ENCODE measurements at places on chromosomes 1 and 21.

DNA sequence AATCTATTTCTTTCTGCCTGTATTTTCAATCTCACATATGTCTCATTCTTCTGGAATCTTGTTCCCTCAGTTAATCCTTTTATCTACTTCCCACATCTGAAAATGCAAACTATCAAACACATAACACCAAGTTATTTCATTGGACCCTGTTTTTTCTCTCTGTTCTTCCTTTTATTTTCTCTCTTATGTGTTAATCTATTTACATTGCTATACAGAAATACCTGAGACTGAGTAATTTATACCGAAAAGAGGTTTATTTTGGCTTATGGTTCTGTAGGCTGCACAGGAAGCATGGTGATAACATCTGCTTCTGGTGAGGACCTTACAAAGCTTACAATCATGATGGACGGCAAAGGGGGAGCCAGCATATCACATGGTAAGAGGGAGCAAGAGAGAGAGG is 247.6 kb downstream of the TGFB2 start:
- H3K27ac ChIP-seq = no peak overlapping the region
- DNase-seq = no peak
- no peaks in the 10 kb centered on the region for H3K4me1 ChIP-seq
- H3K4me3 ChIP-seq = no peak overlapping the region

DNA sequence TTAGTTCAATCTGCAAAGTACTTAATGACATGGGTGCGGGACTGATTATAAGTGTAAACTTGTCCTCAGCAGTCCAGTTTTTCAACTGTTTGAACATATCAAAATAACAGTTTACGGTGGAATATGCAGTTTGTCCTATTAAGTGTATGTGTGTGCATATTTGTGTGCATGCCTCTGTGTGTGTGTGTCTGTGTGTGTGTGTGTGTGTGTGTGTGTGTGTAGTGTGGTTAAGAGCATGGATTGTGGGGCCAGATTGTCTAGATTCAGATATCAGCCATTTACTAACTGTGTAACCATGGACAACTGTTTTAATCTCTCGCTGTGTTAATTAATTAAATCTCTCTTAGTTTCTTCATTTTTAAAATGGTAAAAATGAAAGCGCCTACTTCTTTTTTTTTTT is 39.0 kb downstream of the NEXN start:
- no peaks in the 10 kb centered on the region for H3K4me1 ChIP-seq
- no peaks in the 10 kb centered on the region for H3K36me3 ChIP-seq
- no peak overlapping the region for H3K27ac ChIP-seq
- H3K4me3 ChIP-seq = no peak overlapping the region
- DNase-seq = no peak

- H3K36me3 ChIP-seq = peaks cover 21% of the 10 kb centered on the region
- H3K27me3 ChIP-seq = no peaks in the 10 kb centered on the region
- no peak overlapping the region for H3K27ac ChIP-seq
- no peak for DNase-seq
Observed at GRCh38 chr1:161945306-161946060, 78.2 kb downstream of the OLFML2B start.

- no peak overlapping the region for H3K4me3 ChIP-seq
- no peak overlapping the region for H3K27ac ChIP-seq
- H3K27me3 ChIP-seq = no peaks in the 10 kb centered on the region
Observed at GRCh38 chr1:19517017-19517416, 31.7 kb upstream of the CAPZB start.

- H3K27me3 ChIP-seq = no peaks in the 10 kb centered on the region
- H3K27ac ChIP-seq = no peak overlapping the region
- DNase-seq = no peak
- no peaks in the 10 kb centered on the region for H3K36me3 ChIP-seq
- no peaks in the 10 kb centered on the region for H3K4me1 ChIP-seq
Observed at GRCh38 chr1:179632868-179633267, 41.2 kb downstream of the TDRD5 start.

DNA sequence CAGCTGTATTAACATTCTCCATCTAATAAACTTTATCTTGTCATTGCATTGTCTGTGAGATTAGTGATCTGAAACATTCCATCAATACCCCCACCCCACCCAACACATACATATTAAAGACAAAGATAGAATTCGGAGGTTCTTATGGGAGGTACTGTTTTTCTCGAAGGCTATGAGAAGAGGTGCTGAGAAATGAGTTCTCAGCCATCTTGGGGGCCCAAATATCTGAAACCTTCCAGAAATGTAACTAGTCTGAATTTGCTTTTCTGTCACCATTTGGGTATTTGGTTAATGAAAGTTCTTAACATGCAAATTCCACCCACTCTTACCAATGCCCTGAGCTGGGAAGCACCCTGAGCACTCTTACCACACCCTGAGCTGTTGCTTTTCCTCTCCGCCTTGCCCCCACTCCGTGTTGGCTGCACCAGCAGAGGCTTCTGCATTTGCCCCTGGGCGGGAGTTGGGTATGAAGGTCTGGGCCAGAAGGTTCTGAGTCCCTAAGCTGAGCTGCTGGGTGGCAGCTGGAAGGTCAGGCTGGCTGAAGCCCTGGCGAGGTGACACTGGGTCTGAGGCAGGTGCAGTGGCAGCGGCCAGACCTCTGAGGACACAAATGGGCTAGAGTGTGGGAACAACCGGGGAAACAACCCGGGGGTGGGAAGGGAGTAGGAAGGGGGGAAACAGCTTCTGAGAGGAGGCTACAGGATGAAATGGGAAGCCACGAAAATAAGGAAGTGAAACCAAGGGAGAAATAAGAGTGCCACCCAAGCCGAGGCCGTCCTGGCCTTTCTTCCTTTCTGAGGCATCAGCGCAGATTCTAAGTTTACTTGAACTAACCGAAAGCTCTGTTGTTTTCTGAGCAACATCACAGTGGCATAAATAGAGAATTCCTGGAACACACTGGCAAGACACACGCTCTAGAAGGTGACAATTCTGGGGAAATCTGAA is 26.3 kb upstream of the IER5 start:
- no peak for DNase-seq
- H3K27me3 ChIP-seq = no peaks in the 10 kb centered on the region
- H3K4me1 ChIP-seq = peaks cover 11% of the 10 kb centered on the region

DNA sequence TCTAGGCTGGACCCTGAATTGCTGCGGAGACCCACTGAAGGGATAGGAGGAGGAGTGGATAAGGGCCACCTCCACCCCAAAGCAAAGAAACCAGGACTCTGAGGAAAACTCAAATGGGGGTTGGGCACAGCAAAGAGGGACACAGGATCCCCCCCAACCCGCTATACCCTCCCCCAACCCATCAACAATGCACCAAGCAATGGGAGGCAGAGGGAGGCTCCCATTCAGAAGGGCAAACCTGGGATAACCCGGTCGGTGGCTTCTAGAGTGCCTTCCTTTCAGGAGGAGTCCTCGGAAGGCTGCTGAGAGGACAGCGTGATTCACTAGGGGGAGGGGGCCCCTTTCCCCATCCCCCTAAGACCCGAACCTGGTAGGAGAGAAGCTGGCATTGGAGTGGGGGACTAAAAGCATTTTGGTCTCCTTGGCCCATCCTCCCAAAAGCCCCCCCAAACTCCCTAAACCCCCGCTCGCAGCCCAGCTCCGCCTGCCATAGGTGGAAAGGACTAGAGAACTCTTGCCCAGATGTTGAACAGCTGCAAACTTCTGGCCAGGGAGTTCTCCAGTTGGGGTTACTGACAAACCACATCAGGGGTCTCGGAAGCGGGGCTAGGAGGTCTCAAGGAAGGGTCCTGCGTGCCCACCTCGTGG is 1.3 kb downstream of the MEF2D start:
- H3K27ac ChIP-seq = no peak overlapping the region
- H3K27me3 ChIP-seq = no peaks in the 10 kb centered on the region
- DNase-seq = no peak

DNA sequence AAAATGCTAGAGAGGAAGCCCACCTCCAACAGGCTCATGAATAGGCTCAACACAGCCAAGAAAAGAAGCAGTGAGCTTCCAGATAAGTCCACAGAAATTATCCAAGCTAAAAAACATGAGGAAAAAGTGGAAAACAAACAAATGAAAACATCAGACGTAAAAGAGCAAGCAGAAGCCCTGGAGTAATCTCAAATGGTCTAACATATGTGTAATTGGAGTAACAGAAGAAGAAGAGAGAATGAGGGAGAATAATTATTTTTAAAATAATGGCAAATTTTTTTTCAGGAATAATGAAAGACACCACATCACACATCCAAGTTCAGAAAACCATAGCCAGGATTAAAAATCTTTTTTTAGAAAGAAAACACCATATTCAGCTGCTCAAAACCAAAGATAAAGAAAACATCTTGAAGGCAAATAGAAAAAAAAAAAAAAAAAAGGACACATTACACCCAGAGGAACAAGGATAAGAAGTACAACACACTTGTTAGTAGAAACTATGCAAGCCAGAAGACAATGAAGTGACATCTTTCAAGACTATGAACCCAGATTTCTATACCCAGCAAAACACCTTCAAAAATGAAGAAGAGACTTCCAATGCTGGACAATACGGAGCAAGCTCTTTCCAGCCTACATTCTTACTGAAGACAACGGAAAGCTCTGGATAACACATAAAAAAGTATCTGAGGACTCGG is 10.6 kb upstream of the SUMO3 start:
- DNase-seq = no peak
- H3K4me1 ChIP-seq = peaks cover 3% of the 10 kb centered on the region
- H3K27ac ChIP-seq = no peak overlapping the region
- no peaks in the 10 kb centered on the region for H3K36me3 ChIP-seq
- no peak overlapping the region for H3K4me3 ChIP-seq

DNA sequence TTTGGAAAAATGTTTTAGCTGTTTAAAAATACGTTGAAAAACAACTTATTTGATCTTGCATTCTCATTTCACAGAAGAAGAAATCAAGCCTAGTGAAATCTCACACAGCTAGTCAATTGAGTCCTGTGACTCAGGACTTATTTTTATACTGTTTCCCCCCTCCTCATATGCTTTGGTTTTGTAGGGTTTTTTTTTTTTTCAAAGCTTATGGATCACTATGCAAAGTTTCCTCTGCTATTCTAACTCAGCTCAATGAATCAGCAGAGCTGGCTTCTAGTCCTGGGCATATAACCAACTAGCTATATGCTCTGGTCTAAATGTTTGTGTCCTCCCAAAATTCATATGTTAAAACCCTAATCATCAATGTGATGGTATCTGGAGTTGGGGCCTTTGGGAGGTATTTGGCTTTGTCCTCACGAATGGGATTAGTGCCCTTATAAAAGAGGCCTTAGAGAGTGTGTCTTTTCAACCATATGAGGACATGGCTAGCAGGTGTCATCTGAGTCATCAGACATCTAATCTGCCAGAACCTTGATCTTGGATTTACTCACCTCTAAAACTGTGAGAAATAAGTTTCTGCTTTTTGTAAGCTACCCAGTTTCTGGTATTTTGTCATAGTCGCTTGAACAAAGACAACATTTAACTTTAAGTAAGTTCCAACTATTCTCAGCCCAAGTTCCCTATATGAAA is 317.2 kb upstream of the C1orf87 start:
- no peak overlapping the region for H3K27ac ChIP-seq
- H3K4me1 ChIP-seq = no peaks in the 10 kb centered on the region

DNA sequence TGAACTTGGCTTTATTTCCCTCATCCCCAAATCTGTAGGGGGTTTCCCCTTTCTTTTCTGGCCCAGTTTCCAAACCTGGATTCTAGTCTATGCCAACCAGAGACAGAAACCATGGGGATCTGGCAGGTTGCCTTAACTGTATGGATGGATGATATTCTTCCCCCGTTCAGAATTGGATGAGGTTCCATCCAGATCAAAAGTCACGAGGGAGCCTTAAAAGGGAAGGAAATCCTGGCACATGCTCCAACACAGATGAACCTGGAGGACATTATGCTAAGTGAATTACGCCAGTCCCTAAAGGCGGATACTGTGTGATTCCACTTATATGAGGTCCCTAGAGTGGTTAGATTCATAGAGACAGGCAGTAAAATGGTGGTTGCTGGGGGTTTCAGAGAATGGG is 124.4 kb downstream of the HUNK start:
- H3K4me1 ChIP-seq = no peaks in the 10 kb centered on the region
- no peak overlapping the region for H3K27ac ChIP-seq
- no peak for DNase-seq
- H3K36me3 ChIP-seq = no peaks in the 10 kb centered on the region
- H3K4me3 ChIP-seq = no peak overlapping the region

DNA sequence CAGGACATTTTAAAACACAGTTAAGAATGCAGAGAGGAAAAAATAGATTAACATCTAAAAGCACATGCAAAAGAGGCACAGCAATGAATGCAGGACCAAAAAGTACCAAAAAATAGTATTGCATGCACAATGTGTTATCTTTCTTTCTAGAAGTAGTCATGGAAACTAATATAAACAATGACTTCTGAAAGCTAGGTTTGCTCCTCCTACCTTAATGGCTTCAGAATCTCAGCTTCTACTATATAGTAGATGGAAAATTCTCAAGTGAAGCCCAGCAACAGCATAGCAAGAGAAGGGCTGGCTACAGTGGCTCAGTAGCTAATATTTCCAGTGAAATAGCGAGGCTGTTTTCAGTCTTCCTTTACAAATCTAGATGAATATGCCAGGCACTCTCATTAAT is 125.1 kb downstream of the CRB1 start:
- peaks cover 11% of the 10 kb centered on the region for H3K4me1 ChIP-seq
- no peaks in the 10 kb centered on the region for H3K36me3 ChIP-seq
- no peak overlapping the region for H3K27ac ChIP-seq
- DNase-seq = no peak

DNA sequence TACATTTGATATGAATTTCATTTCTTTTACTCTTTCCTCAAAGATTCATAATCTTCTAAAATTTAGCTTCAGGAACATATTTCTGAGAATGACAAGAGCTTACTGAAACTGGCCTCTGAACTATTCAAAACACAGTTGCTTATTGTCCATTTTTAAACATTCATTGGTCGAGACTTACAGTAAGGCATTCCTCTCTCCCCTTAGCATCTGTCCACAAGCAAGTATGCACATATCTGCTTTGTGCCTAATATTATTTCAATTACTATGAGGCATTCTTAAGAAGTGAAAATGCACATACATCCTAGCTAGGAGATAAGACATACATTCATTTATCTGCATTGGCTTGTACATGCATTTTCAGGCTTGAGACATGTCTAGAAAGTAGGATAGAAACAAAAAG is 488.7 kb downstream of the PTBP2 start:
- DNase-seq = no peak
- no peaks in the 10 kb centered on the region for H3K36me3 ChIP-seq
- H3K27ac ChIP-seq = no peak overlapping the region
- no peaks in the 10 kb centered on the region for H3K4me1 ChIP-seq
- H3K4me3 ChIP-seq = no peak overlapping the region
- no peaks in the 10 kb centered on the region for H3K27me3 ChIP-seq

- no peak overlapping the region for H3K4me3 ChIP-seq
- no peak for DNase-seq
- no peak overlapping the region for H3K27ac ChIP-seq
- no peaks in the 10 kb centered on the region for H3K36me3 ChIP-seq
- no peaks in the 10 kb centered on the region for H3K4me1 ChIP-seq
- no peaks in the 10 kb centered on the region for H3K27me3 ChIP-seq
Observed at GRCh38 chr1:187226396-187226795, 397.6 kb downstream of the PLA2G4A start.

DNA sequence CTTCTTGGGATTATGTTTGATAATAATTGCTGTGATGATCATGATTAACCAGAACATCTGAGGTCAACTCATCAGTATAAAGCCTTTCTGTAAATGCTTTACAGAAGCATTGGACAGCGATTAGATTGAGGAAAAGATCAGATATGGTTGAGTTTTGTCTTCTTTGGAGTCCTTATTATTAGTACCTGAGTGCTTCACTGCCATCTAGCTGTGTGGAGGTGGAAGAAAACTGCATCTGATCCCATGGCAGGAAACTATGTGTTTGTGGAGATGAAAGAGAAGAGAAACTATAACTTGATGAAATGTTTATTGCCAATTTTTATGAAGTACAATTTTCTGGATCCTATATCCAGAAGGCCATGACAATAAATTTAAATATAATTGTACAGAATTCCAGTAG is 11.4 kb downstream of the FLG2 start:
- H3K4me1 ChIP-seq = no peaks in the 10 kb centered on the region
- no peak overlapping the region for H3K27ac ChIP-seq
- no peaks in the 10 kb centered on the region for H3K27me3 ChIP-seq
- no peak for DNase-seq

Data from T-cell (primary cell).